ENCODE measurements at places on chromosomes 16 and 17.

DNA sequence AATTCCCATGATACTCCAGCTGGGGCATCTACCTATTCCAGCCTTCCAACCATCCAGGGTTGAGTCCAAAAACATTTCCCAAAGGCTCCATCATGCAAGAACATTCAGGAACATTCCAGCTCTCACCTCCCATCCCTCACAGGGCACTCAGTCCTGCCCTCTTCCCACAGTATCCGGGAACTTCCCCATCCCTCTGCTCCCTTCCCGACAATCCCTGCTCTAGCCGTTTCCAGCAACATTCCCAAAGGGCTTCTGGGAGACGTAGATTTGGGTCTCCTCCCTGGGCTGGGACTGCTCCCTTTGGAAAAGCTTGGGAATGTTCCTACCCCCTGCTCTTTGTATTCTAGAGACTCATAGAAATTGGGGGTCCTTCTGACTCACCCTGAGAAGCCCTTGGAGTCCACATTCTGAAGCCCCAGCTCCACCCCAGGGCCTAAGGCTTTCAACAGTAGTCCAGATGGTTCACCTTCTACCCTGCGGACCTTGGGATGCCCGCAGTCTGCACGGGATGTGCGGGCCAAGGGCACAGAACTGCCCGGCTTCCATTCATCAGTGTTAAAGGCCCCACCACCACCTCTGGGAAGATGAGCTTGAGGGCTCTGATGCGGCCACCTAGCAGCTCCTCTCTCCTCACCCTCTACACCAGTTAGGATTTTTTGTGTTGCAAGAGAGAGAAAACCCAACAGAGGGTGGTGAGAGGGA, 25.4 kb downstream of the NGFR start:
- no peak for DNase-seq

DNA sequence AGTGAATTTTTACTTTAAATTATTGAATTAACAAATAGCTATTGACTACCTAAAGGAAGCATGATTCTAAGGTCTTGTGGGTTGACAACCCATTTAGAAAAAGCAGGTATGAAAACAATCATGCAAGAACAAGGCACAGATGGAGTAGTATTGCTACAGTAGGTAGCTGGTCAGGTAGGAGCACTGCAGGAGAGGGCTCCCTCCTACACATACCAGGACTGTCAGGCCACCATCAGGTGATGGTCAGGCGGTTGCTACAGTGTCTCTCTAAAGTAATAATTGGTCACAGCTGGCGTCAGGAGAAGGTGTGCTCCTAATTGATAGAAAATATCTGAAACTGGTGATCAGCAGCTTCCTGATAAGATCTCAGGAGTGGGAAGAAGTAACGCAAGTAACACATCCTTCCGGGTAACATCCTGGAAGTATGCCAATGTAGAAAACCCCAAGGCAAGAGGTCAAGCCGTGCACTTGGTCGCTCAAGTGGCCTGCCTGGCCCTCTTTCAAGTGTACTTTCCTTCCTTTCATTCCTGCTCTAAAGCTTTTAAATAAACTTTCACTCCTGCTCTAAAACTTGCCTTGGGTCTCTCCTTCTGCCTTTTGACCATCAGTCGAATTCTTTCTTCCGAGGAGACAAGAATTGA, 486.5 kb downstream of the TMEM114 start:
- DNase-seq, result no peak

DNA sequence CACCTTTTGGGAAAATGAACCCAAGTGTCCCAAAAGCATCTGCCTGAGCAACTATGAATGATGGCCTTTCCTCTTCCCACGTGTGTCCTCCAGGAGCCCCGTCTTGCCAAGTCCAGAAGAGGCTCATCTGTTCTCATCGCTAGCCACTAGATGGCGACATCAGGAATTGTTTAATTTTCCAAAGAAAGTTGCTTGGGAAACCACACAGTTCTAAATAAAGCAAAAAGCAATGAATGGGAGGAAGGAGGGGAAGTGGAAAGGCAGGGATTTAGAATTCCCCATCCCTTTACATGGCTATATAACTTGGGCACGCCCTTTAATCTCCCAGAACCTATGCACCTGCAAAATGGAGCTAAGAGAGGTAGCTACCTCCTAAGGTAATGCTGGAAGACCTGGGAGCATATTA, 9.0 kb upstream of the CDH5 start:
- DNase-seq, result no peak

GRCh38 chr16:27408012-27408601, 6.1 kb downstream of the IL21R start:
- DNase-seq, result no peak

- no peak for DNase-seq
These were observed 42.9 kb upstream of the IRF8 start for GRCh38 chr16:85856079-85856478.

GRCh38 chr16:30641378-30641982, 9.3 kb upstream of the PRR14 start:
- no peak for DNase-seq

DNA sequence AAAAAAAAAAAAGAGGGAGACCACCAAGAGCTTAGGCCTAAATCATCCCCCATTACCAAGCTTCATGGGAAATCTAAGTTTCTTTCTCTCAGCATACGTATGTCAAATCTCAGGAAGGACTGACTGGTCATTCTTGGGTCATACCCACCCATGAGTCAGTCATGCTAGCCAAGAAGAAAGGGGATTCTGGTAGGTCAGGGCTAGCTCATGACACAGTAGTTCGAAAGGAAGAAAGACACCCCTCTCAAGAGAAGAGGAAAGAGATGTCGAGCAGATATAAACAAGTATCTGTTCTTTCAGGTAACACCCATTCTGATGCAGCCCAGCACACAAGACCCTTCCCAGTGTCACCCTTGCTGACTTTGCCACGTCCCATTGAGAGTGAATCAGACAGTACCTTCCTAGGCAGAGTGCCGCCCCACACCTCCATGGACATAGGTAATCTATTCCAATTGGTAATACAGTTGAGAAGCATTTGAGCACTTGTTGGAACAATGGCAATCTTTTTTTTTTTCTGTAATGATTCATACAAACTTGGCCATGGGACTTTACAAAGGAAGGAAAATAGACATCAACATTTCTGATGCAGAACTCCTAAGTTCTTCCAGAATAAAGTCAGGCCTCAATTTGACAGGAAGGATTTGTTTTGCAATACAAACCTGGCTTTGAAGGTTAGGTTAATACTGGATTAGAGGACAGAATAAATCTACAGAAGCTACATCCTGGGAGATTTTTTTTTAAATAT, 38.2 kb downstream of the COPRS start:
- DNase-seq, result no peak

GRCh38 chr17:27578718-27579085, 52.3 kb upstream of the LGALS9 start:
- DNase-seq, result no peak

GRCh38 chr16:70578035-70578434, 54.4 kb downstream of the SF3B3 start:
- DNase-seq, result no peak

GRCh38 chr17:21165922-21166594, 39.3 kb downstream of the DHRS7B start:
- DNase-seq, result no peak
